ENCODE measurements at places on chromosomes 7 and 10.

GRCh38 chr10:112614586-112614985, 167.6 kb downstream of the VTI1A start:
- DNase-seq = no peak

GRCh38 chr10:92693534-92693893, 3.8 kb downstream of the HHEX start:
- no peak for DNase-seq

DNA sequence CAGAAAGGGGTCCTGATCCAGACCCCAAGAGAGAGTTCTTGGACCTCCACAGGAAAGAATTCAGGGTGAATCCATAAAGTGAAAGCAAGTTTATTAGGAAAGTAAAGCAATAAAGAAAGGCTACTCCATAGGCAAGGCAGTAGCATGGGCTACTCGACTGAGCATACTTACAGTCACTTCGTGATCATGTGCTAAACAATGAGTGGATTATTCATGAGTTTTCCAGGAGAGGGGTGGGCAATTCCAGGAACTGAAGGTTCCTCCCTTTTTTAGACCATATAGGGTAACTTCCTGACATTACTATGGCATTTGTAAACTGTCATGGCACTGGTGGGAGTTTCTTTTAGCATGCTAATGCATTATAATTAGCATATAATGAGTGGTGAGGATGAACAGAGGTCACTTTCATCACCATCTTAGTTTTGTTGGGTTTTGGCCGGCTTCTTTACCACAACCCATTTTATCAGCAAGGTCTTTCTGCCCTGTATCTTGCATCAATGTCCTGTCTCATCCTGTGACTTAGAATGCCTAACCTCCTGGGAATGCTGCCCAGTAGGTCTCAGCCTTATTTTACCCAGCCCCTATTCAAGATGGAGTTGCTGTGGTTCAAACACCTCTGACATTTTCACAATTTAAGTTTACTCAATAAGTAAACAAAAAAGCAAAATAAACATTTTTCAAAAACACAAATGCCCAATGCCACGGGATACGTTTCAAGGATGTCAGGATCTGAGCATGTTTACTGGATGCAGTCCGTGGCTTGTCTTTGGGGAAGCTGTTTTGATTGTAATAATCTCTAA, 37.0 kb downstream of the ALOX5 start:
- DNase-seq = no peak

DNA sequence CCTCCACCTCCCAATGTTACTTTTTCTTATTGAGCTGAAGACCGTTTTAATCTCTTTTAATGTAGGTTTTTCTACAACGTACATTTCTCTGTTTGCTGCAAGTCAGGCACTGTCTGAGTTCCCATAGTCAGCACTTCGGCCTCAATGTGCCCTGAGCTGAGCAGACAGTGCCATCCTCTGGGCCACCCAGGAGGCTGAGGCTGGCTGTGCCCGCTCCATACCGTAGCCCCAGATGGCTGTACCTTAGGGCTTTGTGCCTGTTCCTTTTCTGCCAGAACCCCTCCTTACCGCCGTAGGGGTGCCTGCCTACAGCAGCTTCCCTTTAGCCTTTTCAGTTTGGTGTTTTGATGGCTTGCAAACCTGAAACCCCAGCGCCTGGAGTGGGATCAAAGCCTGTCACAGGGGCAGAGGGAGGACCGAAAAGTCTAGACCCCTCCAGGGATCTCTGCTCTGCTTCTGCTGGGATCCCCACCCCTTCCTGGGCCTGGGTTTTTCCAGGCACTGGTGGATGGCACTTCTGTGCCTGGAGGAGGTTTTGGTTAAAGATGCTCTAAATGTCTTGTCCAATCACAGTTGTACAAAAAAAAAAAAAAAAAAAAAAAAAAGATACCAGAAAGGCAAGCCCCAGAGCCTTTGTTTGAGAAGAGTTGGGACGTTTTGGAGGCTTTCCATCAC, 9.0 kb downstream of the AGAP3 start:
- DNase-seq = no peak

GRCh38 chr7:158771-159170, 33.6 kb upstream of the FAM20C start:
- DNase-seq = no peak

- DNase-seq = no peak
Observed at GRCh38 chr10:33617381-33618080, 283.1 kb upstream of the NRP1 start.

- no peak for DNase-seq
Observed at GRCh38 chr7:72298912-72299311, 113.2 kb downstream of the CALN1 start.

- DNase-seq = peak; percentile 93
Observed at GRCh38 chr10:89553064-89553734, 17.8 kb upstream of the SLC16A12 start.

GRCh38 chr10:8359467-8359866, 305.0 kb downstream of the GATA3 start:
- DNase-seq = no peak

DNA sequence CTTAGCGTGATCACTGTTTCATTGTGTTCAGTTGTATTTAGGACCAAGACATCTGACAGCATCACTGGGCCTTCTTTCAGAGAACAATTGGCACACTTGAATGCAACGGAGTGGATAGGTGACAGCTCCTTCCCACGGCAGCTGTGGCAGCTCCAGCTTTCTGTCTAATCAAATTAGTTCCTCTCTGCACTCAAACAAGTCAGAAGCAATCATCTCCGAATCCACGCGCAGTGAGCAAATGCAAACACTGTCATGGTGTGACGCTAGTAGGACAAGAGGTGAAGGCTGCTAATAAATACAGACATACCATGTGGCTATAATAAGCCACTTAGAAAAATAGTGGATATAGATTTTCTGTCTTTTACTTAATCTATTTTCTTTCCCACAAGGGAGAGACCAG, 542.4 kb downstream of the ACTR3B start:
- DNase-seq = no peak

- DNase-seq = no peak
Observed at GRCh38 chr10:60978287-60979115, 34.5 kb upstream of the RHOBTB1 start.

DNA sequence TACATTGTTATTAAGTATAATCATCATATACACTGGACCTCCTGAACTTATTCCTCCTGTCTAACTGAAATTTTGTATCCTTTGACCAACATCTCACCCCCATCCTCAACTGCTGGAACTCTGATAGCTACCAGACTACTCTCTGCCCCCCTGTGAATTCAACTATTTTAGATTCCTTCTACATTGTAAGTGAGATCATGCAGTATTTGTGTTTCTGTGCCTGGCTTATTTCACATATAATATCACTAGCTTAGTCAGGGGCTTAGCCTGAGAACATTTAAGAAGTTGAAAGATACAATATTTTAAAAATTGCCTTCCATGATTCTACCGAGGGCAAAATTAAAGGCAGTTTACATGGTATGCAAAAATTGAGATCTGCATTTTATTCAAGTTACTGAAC, 26.9 kb downstream of the STAMBPL1 start:
- no peak for DNase-seq

- no peak for DNase-seq
Observed at GRCh38 chr7:18900803-18901202, 216.6 kb downstream of the TWIST1 start.

DNA sequence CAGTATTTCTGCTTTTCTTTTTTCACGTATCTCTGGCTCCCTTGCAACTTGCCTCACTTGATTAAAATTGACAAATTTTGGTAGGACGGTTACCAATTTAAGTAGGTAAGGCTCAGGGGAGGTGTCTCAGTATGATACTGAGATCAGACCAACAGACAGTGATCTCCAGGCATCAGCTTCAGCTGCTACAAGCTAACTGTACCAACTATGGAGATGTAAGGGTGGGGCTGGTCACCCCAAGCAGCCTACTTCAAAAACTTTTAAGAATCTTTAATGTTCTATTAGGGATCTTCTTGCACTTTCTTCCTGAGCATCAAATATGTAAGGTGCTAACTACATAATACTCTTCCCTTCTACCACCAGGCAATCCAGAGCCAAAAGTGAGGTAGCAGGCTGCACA, 26.9 kb downstream of the SLC35B4 start:
- no peak for DNase-seq

DNA sequence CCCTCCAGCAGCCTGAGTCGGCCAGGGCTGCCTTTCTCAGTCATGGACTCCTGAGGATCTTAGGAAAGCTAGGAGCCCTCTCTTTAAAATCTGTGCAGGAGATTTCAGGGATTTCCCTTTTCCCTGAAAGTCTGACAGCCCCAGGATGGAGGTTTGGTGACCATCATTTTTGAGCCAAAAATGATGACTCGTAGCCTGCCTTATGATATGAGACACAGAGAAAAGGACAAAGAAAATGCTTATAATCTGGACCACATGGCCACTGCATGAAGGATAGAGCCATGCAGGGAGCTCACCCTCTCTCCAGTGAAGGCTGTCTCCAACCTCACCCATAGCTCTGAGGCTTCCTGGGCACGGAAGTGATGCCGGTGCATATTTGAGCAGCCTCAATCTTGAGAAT, 106.6 kb upstream of the CHST15 start:
- DNase-seq = no peak

DNA sequence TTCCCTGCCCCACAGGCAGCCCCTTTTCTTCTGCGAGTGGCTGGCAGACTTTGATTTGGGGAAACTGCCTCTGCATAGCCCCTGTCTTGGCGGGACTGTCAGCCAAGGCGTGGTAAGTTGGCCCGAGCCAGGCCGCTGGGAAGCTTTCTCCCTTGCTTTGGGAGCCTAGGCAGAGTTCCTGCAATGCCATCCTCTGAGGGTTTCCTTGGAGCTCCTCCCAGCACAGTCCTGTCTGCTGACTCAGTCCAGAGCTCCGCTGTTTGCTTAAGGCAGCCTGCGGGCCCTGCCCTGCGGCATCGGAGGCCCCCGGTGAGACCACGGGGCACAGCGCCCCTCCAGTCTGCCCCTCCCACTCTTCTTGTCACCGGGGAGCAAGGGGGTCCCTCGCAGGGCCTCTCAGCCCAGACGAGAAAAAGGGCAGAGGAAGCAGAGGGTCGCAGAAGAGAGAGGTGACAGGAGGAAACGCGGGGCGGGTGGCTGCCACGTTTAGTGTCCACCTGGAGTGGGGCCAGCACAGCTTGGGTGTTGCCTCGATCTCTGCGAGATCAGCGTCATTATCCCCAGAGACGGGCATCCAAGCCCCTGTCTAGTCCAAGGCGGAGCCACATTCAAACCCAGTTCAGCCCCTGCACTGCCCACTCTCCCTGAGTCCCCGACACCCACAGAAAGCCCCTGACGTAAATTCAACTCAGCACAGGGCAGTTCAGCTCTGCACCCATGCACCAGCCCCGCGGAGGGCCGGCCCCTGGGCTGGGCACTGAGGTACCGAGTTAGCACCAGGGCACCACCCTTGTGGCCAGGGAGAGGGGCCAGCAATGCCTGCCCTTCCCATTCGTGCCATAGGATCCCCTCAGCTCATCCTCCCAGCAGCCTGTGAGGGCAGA, 59.0 kb upstream of the CHST15 start:
- DNase-seq = peak; percentile 55

DNA sequence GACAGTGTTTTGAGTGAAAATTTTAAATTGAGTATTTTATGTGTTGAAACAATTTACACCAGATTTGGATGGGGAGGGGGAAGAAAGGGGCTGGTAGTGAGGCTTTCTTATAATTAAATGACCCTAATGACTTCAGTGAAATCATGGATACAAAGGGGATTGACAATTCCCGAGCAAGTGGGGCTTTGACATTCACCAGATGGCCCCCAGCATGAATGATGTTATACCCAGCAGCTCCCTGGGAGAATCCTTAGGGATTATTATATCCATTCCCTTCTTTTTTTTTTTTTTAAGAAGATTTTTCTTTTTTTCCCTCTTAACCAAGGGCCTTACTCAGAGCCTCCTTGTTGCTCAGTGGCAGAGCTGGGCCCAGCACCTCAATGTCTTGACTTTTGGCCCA, 17.9 kb downstream of the PLPP4 start:
- no peak for DNase-seq

- no peak for DNase-seq
Observed at GRCh38 chr10:79230850-79231249, 116.4 kb upstream of the PPIF start.

DNA sequence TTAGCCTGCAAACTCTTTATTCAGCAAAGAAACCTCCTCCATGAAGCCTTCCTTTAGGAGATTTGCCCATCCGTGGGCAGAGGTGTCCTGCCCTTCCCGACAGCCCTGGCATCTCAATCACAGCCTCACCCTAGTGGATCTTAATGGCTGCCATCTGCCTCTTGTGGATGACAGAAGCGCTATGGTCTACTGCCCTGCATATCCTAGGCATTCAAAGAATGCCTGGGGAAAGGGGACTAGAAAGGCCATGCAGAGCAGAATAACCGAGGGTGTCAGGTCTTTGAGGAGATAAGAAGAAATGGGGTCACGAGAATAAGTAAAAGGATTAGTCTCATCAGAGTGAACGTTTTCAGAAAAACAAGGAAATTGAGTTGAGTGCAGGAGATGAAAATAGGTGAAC, 57.7 kb upstream of the SPOCK2 start:
- no peak for DNase-seq

GRCh38 chr10:10477844-10478243, 539.8 kb upstream of the CELF2 start:
- DNase-seq = no peak

GRCh38 chr10:127449490-127449889, 99.6 kb upstream of the NPS start:
- no peak for DNase-seq

GRCh38 chr10:102537367-102537766, 33.6 kb downstream of the SUFU start:
- DNase-seq = no peak

DNA sequence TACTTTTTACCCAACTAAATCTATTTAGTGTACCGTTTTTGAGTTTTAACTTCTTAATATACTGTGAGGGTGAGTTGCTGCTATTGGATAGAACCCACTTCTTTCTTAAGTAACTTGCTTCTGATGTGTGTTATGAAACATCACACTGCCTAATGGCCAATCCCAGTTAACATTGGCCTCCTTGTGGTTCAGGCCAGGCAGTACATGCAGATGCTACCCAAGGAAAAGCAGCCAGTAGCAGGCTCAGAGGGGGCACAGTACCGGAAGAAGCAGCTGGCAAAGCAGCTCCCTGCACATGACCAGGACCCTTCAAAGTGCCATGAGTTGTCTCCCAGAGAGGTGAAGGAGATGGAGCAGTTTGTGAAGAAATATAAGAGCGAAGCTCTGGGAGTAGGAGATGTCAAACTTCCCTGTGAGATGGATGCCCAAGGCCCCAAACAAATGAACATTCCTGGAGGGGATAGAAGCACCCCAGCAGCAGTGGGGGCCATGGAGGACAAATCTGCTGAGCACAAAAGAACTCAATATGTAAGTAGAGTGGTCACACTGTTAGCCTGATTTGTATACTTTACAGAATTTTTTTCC, 39.7 kb downstream of the TES start:
- no peak for DNase-seq

DNA sequence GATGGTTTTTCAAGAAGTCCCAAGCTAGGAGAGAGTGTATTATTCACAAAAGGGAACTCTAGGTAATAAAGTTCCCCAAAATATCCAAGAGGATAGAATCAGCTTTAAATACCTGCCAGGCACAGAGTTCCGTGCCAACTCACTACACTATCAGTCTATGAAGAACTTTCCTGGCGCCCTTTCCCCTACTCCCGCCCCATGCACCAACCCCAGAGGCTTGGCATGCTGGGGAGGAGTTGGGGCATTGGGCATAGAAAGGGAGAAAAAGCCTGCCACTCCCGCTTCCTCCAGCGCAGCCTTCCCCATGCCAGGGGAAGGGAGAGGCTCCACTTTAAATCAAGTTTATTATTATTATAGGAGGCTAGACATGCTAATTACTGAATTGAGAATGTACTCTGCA, 54.9 kb downstream of the ZNF800 start:
- no peak for DNase-seq

GRCh38 chr7:151379534-151380198, 30.2 kb downstream of the WDR86 start:
- DNase-seq = no peak

- no peak for DNase-seq
Observed at GRCh38 chr7:22696541-22697228, 30.3 kb upstream of the IL6 start.
